ENCODE measurements at places on chromosomes 4 and X. TPM values are rescaled to one million over a fixed set of nuclear protein-coding genes. Genes with fewer than 3 reads are reported as not detected.
A peak's percentile ranks its signal among the peaks of the same experiment; 100 is the strongest.

GRCh38 chr4:4427886-4428285 lies 41.0 kb downstream of the NSG1 start:
- DNase-seq, result no peak

DNA sequence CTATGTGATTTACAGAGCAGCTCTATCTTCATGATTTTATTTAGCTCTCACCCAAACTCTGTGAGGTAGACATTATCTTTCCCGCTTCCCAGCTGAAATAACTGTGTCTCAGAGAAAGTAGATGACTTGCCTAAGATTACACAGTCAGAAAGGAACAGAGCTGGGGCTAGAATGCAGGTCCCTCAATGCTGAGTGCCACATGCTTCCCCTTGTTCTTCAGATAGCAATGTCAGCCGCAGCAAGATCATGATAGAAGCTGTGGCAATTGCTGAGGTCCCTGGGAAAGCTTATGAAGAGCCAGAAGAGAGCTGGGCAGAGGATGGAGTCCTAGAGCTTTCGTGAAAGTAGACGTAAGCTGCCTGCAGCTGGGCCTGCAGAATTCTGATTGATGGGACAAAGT lies 11.1 kb upstream of the GABRE start:
- DNase-seq, result no peak

- no peak for DNase-seq
Measured at GRCh38 chr4:25238052-25238451, 4.2 kb downstream of the PI4K2B start.

GRCh38 chrX:154596290-154596929 lies 11.5 kb downstream of the CTAG1A start:
- DNase-seq, result no peak

The ZNF630 gene
- total RNA-seq, result 6.4 TPM

- no peak for DNase-seq
Measured at GRCh38 chrX:145532176-145532780, 285.0 kb downstream of the SPANXN1 start.

The NDUFC1 gene
- total RNA-seq, result 89.3 TPM

- DNase-seq, result peak; percentile 58
Measured at GRCh38 chrX:44675362-44676024, 132.8 kb upstream of the FUNDC1 start.

The SNCA gene
- 0.43 TPM for total RNA-seq

DNA sequence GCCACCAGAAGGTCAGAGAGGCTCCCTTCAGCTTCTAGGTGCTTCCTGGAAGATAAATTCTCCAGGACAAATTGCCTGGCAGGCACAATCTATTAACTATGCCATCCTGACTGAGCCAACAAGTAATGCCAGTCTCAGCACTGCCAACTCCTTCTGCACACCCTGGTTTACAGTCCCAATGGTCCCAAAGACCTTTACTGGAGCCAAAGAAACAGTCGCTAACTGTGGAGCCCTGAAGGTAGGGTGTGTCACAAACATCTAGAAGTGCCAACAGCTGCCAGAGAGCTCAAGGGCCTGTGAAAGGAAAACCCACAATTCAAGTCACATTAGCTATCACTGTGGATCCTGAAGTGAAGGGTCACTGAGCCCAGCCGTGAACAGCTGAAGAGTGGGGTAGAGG lies 34.9 kb upstream of the CITED1 start:
- no peak for DNase-seq

DNA sequence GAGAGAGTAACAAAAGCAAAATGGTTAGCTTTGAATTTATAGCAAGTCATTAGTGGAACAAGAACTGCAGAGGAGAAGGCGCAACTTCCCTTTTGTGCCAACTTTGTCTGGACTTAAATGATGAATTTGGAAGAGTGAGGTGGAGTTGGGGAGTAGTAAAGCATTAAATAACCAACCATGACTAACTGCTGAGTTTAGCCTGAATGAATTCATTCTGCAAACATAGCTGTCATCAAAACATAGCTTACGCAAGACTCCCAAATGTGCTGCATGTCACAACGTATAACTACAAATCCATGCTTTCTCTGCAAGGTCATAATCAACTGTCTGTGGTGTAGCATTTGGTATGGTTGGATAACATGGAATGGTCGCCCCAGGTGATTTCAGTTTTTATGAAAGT lies 75.9 kb upstream of the RPL34 start:
- no peak for DNase-seq

- DNase-seq, result no peak
Measured at GRCh38 chrX:47060708-47061107, 17.5 kb upstream of the RGN start.

- no peak for DNase-seq
Measured at GRCh38 chrX:74578137-74578536, 36.3 kb downstream of the RLIM start.

- no peak for DNase-seq
Measured at GRCh38 chrX:113954297-113954696, 629.6 kb upstream of the HTR2C start.

DNA sequence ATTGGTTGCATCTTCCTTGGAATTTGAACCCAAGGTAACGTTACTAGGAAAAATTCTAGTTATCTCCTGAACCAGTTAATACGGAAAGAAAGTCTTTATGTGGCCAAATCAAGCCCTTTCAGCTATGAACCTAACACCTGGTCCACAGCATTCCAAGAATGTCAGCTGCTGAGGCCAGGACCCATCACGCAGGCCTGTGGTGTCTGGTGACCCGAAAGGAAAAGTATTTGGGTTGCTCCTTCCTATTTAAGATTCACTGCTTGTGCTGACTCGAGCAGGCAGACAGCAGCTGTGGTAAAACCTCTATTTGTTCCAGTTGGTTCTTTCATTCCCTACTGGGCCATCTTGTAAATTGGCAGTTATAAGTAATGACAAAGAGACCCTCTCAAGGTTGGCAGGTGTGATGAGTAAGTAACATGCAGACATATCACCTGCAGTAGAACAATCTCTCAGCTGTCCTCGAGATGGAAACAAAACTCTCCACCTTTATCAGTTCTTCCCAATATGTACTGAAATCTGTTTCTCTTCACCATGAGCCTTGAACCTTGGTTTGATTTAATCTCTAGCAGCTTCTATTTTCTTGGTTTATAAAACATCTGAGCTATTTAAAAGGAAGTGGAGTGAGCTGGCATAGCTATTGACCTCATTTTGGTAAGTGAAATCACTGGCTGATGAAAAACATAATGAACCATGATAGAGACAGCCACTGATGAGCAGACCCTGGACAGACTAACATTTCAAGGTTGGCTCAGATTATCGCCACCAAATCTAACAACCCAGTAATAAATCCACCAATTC lies 182.1 kb upstream of the SMIM31 start:
- DNase-seq, result no peak

DNA sequence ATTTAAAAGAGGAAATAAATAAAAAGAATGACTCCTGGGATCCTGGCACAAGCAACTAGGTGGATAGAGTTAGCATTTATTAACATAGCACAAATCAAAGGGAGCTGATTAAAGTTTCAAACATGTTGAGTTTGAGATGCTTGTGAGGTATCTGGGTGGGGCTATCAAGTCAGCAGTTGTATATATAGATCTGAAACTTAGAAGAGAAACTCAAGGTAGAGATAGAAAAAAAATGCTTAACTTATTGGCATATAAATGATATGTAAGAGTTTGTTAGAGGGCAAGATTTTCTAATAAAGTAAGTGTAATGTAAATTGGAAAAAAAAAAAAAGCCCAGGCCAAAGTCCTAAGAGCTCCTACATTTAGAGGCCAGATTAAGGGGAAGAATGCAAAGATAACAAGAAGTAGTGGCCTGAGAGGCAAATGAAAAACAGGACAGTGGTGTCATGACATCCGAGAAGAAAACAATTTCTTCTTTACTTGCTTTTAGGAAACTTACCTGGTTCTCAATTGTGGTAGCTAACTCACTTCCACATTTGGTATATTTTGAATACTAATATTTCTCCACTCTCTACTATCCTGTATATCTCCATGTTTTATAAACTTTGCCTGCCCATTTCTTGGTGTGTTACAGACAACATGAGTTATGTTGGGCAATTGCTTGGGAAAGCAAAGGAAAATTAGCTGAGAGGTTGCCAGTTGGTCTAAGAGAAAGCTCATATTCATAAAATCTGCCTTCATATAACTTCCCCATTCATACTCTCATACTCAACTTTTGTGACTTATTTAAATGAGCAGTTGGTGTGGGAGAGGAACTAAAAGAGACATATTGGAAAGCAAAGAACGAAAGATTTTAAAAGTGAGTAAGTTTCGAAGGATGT lies 169.2 kb downstream of the PARM1 start:
- DNase-seq, result no peak

The TMEM144 gene
- total RNA-seq, result 36.7 TPM

DNA sequence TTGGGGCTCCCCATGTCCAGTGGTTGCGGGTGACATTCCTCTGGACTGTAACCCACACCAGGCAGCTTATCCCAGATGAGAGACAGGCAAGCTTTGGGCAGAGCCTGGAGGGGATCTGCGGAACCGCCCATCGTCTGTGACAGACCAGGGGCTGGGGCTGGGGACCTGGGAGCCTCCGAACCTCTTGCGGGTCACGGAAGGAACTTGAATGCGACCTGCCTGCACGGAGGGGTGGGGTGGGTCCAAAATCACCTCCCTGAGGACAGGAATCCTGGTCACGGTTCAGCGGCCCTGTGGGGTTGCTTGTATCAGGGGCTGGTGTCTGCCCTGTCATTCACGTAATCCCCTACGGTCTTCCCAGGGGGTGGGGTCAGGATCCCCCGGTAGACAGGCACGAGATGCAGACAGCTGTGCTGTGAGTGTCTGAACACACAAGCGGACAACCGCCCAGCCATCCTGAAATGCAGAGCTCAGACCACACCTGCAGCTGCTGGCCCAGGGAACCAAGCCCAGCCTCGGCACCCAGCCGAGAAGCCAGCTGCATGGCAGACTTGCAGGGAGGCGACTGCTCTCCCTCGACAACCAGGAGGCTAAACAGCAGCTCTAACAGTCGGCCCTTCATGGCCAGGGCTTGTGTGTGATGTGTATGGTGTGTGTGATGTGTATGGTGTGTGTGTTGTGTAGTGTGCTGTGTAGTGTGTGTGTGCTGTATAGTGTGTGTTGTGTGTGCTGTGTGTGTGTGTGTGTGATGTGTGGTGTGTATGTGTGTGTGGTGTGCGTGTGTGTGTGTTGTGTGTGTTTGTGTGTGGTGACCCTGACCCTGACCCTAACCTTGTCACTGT lies 105.9 kb upstream of the ADRA2C start:
- no peak for DNase-seq

DNA sequence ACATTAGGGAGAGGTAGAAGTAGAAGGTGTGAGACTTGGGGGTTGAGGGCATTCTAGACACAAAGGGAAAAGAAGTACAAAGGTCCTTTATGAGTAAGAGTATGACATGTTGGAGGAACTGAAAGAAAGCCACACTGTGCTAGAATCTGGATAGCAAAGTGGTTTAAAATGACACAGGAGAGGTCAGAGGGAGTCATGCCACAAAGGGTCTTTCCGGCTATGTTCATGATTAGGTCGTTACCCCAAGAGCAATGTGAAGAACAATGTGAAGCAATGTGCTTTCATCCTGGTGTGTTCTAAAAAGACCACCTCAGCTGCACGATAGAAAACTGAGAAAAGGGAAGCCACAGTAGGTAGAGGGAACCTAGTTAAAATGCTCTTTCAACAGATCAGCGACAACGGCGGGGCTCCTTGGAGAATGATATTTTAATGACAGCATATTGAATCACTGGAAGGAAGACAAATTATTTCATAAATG lies 29.2 kb downstream of the SMIM14 start:
- DNase-seq, result no peak

The FABP2 gene
- total RNA-seq, result 48.6 TPM

- DNase-seq, result peak; percentile 40
Measured at GRCh38 chr4:11719879-11720278, 291.2 kb upstream of the HS3ST1 start.

The ODAPH gene
- not detected for total RNA-seq

DNA sequence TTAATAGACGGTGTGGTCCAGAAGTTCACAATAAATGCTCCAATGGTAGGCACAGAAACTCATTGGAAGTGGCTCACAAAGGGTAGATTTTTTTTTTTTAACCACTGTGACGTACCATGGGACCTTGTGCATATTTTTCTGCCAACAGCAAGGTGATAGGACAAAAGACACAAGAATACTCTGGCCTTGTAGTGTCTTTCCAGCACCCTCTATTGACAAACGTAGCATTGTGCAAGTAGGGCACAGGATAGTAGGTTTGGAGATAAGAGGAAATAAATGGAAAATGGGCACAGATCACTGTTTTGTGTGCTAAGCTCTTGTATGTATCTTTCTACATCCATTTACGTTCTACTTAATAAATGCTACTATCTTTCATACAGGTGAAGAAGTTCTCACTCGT lies 2054.9 kb downstream of the PCDH7 start:
- no peak for DNase-seq

- DNase-seq, result no peak
Measured at GRCh38 chr4:153725136-153725830, 34.5 kb downstream of the RNF175 start.

DNA sequence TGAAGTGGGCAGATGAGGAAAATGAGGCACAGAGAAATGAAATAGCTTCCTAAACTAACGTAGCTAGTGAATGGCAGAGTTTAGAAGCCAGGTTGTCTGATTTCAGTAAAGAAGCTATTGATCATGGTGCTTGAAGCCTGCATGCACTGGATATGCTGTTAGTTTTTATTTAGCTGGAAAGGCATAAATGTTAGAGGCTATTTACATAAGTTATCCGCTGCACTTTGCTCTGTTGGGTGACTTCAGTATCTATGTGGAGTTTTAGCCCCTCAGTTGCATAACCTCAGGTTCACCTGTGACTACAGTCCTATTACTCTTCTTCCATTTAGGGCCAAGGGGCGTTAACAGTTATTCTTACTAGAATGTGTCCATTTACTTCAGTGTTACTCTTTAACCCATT lies 522.4 kb upstream of the RPS6KA3 start:
- DNase-seq, result no peak

DNA sequence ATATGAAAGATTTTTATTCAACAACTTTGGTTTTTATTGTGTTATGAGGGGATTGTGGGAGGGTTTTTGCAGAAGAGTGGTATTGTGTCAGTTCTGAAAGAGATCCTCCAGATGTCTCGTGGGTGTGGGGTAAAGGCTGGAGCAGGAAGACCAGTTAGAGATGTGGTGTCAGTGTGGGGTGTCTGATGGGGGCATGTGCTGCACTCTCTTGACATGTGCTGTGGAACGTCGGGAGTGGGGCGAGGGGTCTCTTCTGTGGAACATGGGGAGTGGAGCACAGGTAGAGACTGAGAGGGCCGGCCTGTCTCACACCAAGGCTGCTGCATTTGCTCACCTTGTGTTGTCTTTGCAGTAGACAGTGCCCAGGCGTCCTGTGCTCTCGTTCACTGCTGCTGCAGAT lies 37.6 kb downstream of the FAM193A start:
- no peak for DNase-seq

All from mucosa of descending colon (tissue), 3 donors.